Left ventricle myocardium inferior (tissue), 1 donor: ENCODE measurements at places on chromosomes 3 and 15. TPM values are rescaled to one million over a fixed set of nuclear protein-coding genes. Genes with fewer than 3 reads are reported as not detected.

The TTLL13 gene
- 0.19 TPM for total RNA-seq

GRCh38 chr3:2423143-2423542 lies 324.5 kb downstream of the CNTN4 start:
- no peak for DNase-seq

- no peak for DNase-seq
These were observed 355.3 kb upstream of the RORA start for GRCh38 chr15:61584410-61584809.

GRCh38 chr3:186985661-186986364 lies 55.5 kb downstream of the ST6GAL1 start:
- no peak for DNase-seq

GRCh38 chr3:99997293-99997692 lies 117.0 kb downstream of the FILIP1L start:
- no peak for DNase-seq

DNA sequence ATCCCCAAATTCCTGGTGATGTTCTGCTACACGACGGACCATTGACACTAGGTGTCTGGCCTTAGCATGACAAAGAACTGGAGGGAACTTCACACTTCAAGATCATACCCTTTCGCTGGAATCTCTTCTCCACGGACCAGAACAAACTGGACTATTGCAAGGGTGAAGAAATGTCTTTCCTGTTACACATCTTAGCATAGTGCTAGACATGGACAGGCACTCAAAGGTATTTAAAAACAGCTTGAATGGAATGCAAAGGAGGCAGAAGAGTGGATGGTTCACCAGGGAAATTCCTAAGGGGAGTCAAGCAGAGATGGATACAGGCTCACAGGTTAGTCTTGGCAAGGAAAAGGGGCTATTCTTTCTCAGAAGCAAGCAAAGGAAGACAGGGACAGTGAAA lies 33.5 kb upstream of the PDZRN3 start:
- DNase-seq: no peak

DNA sequence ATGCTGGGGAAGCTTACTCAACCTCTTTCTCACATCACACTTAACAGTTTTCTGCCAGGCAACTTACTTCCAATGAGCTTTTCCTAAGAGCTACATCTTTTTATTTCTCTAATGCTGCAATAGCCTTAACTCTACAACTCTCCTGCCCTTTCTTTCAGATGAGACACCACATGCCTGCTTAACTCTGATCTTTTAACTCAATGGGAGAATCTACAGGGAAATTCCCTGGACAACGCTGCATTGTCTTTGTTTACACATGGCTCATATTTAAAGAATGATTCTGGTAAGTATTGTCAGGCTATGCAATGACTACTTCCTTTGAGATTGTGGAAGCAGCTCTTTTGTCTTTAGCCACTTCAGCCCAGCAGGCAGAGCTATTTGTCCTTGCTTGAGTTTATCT lies 353.1 kb upstream of the BCHE start:
- no peak for DNase-seq

The TMEM207 gene
- total RNA-seq: not detected

DNA sequence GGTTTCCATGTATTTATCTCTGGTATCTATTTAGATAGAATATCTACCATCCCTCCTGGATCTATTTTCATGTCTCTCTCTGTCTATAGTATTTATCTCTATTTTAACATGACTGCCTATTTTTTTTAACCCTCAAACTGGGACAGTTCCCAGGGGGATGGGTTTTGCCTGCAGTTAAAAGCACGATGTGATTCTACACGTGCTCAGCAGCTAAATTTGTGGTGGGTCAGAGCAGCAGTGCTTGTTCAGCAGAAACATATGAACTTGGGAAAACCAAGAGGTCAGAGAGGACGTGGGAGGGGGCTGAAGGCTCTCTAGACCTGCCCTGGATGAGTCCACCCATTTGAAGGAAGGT lies 189.2 kb downstream of the NTRK3 start:
- no peak for DNase-seq

DNA sequence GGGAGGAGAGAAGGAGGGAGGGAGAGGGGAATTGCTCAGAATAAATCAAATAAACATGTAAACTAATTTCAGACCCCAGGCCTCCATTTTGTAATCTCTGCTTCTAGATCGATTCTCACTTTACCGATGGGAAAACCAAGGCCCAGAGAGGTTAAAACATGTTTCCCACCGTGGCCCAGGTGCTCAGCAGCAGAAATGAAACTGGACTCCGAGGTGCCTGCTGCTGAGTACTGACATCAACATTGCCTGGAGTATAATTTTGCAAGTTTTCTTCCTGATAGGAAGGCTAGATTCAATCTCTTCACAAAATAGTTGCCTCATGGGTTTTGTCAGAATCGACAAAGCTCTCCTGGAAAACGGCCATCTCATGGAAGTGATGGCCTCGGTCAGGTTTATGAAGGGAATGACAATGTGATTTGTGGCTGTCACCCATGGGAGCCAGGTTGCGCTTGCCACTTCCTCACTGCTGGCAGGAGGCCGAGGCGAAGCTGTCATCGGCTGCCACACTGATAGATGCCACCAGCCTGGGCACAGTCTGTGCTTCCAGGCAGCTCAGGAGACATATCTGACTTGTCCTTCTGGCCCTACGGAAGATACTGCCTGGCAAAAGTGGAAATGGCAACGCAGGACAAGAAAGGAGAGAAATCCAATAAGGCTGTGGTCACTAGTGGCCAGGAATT lies 133.1 kb upstream of the LRRN1 start:
- peak; percentile 63 for DNase-seq
